Stimulated activated CD4-positive, alpha-beta T cell treated with anti-CD3 and anti-CD28 coated beads, Interleukin-2, amount 100 ng/mL, for 24 hours (primary cell): ENCODE measurements at places on chromosomes 4 and X.
A peak's percentile ranks its signal among the peaks of the same experiment; 100 is the strongest.

- no peak for DNase-seq
Measured at GRCh38 chrX:125681058-125681457, 361.4 kb downstream of the TEX13C start.

DNA sequence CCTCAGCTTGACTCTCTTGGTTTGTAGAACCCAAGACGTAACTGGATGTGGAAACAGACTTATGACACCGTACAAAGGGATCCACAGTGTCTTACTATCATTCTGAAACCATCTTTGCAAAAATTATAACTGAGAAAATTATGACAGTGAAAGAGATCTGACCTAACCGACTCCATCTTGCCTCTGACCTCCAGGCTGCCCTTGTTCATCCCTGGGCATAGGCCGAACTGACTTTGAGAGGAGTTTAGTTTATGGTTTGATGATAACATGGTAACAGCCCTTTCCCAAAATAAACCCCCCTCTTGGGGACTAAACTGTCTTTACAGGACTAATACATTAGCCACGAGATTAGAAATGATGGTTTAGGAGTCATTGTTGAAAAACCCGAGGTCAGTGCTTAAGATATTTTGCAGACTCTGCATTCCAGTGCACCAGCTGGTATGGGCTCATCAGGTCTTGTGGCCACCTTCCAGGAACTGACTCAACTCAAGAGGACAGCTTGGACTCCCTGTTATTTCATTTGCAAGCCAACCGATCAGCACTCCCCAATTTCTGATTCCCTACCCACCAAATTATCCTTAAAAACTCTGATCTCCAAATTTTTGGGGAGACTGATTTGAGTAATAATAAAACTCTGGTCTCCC is 49.6 kb downstream of the CASP3 start:
- DNase-seq: no peak

GRCh38 chr4:519885-520682 is 21.1 kb downstream of the PIGG start:
- DNase-seq: no peak

- DNase-seq: peak; percentile 61
Measured at GRCh38 chr4:38160487-38161207, 200.4 kb downstream of the PTTG2 start.

DNA sequence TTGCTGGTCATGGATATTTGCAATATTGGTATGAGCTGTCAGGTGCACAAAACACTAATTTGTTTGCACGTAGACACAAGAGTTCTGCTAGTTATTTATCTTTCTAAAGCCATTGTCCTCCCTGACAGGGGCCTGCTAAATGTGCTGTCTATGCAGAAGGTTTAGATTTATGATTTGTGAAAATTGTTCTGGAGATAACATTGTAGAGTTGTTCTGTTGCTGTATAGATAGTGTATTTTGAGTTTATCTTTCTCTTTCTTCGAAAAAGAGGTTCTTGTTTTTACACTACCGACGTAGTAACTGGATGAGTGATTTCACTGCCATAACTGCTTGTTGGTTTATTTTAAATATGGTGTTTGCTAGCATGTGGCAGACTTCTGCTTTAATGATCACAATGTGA is 28.5 kb upstream of the FGG start:
- no peak for DNase-seq

DNA sequence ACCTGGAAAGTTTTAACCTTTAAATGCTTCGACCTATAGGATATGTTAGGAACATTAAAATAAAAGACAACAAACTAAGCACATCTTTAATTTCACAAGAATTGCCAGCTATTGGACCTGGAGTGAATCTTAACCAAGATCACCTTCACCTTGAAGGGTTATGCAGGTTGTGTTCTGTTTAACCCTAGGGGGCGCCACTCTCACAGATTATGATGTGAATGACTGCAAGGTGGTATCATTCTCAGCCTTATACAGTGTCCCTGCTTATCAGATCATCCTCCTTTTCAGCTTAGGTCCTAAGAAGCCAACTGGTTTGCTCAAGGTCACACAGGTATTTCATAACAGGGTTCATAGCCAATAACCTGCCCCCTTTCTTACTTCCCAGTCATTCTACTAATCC is 23.5 kb downstream of the INTS6L start:
- no peak for DNase-seq

DNA sequence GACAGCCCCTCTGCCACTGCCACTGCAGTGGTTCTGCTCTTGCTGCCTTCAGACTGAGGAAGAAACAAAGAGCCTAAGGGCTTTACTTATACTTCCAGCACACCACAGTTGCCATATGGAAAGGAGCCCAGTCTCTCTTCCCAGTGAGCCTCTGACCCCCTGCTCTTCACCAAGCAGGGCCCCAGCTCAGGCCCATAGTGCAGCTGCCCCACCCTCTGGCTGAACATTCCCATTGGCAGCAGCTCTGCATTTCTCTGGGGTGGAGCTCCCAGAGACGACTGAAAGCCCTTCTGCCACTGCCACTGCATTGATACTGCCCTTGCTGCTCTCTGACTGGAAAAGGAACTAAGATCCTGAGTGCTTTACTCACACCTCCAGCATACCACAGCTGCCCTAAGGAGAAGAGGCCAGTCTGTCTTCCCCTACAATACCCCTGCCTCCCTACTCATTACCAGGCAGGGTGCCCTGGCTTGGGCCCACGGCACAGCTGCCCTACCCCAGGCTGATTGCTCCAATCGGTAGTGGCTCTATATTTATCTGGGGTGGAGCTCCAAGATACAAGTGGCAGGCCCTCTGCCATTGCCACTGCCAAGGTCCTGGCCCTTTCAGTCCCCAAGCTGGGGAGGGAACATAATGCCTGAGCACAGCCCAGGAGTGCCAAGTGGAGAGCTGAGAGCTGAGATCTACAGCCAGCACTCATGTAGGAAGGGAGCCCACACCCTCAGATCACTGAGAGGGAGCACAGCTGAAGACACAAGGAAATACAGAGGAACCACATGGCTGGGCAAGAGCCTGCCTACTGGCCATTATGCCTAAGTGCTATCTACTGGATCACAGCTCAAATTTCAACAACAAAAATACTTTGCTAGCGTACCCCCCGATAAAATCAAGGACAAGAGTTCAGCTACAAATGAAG is 36.0 kb downstream of the AWAT2 start:
- DNase-seq: no peak

GRCh38 chr4:7194251-7195140 is 2.2 kb downstream of the SORCS2 start:
- DNase-seq: peak; percentile 57

DNA sequence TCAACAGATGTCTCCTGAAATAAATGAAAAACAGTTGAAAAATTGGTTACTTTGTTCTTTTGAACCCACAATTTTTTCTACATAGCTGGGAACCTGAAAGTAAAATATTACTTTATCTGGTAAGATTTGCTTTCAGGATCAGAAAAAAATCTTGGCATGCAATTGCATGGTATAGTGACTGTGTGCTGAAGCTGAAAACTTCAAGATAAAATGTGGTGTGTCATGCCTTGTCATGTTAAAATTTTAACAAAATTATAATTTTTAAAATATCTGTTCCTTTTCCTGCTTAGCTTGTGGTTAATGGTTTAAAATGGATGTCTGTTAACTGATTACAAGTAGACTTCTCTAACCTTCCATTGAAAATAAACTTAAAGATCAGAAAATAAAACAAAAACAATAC is 904.8 kb downstream of the PDHA2 start:
- no peak for DNase-seq

- no peak for DNase-seq
Measured at GRCh38 chrX:68133181-68133580, 300.1 kb downstream of the OPHN1 start.

DNA sequence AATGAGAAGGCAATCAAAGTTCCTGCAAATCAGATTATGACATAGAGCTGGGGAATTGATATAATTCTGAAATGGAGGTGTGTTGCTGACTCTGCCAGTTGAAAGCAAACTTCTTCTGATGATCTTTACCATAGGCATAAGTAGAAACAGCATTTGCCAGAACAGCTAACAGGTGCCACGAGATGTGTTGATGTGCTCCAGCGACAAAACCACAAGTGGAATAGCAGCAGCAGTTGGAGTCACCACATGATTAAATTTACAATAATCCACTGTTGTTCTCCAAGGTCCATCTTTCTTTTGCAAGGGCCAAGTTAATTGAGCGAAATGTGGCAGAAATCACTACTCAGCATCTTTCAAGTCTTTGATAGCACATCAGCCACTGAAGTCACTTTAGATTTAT is 3.7 kb upstream of the OSTC start:
- no peak for DNase-seq

GRCh38 chr4:56271131-56271530 is 116.2 kb downstream of the AASDH start:
- DNase-seq: no peak

DNA sequence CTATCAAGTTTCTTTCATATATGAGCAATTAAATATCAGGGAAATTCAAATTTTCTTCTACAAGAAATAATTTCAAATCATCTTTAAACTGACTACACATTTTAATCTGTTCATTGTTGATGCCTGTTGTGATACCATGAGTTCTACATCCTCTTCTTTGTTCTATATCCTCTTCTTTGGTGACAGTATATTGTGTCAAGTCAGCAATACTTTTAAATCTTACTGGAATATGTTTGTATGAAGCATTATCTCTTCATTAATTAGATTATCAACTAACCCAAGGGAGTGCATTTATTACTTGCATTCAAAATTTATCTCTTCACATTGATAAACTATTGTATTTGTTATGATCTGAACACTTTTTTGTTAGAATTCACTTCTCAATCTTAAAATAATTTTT is 275.0 kb upstream of the INTU start:
- DNase-seq: no peak

- DNase-seq: no peak
Measured at GRCh38 chr4:151962138-151962823, 201.5 kb upstream of the GATB start.

DNA sequence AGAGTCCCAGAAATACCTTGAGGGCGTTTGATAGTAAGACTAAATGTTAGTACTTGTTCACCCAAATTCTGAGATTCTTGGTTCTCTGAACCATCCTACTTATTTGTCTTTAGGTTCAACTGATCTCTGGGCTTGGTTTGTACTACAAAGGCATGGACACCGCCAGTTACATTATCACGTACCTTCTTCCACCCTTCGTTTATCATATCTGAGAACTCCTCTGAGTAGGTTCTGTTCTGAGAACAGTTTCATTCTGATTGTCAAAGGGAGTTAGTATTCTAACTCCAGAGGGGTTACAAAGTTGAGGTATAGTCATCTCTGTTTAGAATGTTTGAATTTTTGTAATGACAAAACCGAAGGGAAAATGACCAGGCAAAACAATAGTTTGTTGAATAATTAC is 19.3 kb downstream of the ZFX start:
- no peak for DNase-seq

DNA sequence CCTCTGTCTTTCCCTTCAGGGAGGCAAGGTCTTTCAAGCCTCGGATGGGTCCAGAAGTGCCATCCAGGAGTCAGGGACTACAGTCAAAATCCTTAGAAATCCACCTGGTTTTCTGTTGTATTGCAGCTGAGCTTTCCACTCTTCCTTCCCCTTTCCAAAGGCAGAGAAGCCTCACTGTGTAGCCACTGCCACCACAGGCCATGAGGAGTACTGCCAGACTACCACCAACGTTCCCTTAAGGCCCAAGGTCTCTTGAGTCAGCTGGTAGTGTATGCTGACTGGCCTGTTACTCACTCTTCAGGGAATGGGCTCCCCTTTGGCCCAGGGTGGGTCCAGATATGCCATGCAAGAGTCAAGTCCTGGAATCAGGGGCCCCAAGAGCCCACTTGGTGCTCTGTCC is 1454.1 kb downstream of the PCDH19 start:
- DNase-seq: no peak

- no peak for DNase-seq
Measured at GRCh38 chr4:159305129-159305528, 202.2 kb downstream of the RAPGEF2 start.

GRCh38 chrX:18537524-18537923 is 112.1 kb downstream of the CDKL5 start:
- no peak for DNase-seq

DNA sequence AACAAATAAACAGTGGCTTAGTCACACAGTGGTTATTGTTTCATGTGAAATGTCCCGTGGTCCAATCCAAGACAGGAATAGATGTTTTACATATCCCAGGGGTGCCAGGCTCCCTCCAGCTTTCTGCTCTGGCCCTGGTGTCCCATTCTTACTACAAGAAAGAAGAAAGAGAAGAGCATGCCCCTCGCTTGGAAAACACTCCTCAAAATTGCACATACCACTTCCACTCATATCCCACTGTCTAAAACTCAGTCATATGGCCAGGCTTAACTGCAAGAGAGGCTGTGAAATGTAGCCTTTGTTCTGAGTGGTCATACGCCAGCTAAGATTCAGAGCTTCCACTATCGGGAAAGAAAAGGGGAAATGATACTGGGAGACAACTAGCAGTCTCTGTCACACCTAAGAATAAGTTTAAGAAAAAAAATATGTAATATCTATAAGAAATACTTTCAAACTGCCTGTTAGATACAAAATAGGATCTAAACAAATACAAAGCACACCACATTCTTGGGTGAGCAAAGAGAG is 306.8 kb upstream of the FAM241A start:
- no peak for DNase-seq

DNA sequence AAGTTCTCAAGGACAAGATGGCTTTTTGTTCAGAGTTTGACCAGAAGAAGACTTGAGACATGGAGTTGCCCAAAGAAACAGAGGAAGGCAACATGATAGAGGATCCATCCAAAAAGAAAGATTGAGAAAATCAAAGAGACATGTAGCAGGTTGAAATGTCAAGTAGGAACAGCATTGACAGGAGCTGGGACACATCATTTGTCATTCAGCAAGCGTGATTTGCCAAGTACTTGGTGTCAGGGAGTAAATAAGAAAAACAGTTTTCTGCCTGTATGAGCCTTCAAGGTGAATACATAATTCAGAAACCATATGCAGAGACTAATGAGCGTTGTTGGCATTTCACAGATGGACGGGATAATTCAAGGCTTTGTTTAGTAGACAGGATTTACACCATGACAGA is 11.2 kb downstream of the SMIM31 start:
- DNase-seq: no peak

GRCh38 chr4:142091691-142092182 is 455.4 kb downstream of the IL15 start:
- DNase-seq: no peak
